ENCODE measurements at places on chromosomes 1 and 21.

DNA sequence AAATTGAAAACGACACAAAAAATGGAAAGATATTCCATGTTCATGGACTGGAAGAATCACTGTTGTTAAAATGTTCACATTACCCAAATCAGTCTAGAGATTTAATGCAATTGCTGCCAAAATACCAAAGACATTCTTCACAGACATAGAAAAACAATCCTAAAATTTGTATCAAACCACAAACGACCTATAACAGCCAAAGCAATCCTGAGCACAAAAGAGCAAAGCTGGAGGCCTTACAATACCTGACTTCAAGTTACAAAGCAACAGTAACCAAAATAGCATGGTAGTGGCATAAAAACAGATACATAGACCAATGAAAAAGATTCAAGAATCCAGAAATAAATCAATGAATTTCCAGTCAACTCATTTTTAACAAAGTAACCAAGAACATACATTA is 1077.3 kb downstream of the KCNT2 start:
- no peak for DNase-seq

GRCh38 chr1:31036749-31037500 is 28.6 kb downstream of the PUM1 start:
- no peak for DNase-seq

- no peak for DNase-seq
These were observed 74.3 kb upstream of the CD5L start for GRCh38 chr1:157915859-157916258.

GRCh38 chr1:100879422-100879821 is 15.2 kb downstream of the EXTL2 start:
- no peak for DNase-seq

DNA sequence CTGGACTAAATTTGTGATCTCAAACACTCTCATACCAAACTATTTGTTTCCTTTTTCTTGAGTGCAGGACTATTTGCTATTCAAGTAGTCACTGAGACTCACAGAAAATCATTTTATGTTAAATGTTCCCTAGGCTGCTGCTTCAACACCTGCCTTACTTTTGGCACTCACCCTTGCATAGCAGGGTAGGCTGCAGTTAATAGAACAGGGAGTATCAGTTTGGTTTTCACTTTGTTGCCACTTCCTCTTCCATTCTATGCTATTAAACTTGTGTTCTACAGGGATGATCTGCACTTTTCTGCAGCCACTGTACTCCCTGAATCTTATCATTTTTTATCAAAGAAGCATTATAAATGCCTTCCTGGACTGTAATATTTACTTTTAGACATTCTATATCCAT is 148.7 kb upstream of the PRMT6 start:
- DNase-seq: no peak

DNA sequence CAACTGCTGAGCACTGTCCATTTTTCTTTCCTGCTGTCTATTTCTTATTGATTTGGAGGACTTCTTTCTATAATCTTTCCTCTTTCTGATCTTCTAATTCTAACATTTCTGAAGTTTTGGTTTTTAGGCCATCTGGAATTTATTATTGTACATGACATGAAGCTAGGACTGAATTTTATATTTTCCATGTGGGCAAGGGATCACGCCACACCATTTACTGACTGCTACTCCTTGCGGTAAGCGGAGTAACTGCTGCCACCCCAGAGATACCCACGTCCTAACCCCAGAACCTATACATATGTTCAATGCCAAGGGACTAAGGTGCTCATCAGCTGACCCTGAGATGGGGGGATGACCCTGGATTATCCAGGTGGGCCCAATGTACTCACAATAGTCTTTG is 70.6 kb downstream of the NPHP4 start:
- no peak for DNase-seq

DNA sequence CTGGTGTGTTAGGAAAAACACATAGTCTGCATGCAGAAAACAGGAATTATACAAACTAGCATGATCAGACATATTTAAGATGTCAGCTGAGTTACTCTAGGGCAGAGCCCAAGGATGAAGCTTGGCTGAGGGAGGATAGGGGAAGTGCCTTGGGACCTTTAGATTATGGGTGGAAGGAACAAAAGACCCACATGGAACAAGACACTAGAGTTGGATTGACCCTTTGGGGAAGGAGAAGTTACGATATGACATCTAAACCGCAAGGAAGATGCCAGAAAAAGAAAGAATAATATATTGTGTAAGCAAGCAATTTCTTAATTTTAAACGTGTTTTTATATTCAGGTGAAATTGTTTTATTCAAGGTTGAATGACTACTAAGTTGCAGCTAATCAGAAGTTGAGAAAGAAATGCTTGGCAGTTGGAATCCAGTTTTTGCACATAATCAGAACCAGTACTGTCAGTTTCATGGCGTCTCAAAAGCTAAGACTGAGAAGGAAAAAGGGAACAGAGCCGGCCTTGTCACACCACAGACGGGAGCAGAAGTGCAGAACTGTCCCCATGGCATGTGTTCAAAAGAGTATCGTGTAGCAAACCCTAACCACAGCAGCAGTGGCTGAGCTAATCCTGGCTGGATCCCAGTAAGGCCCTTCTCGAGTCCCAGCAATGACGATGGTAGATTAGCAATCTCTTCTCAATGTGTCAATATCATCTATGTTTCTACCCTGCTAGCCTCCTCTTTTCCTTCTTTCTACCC is 31.2 kb upstream of the IFNAR2 start:
- no peak for DNase-seq

- DNase-seq: no peak
These were observed 25.8 kb downstream of the ABCA4 start for GRCh38 chr1:94095112-94095637.

DNA sequence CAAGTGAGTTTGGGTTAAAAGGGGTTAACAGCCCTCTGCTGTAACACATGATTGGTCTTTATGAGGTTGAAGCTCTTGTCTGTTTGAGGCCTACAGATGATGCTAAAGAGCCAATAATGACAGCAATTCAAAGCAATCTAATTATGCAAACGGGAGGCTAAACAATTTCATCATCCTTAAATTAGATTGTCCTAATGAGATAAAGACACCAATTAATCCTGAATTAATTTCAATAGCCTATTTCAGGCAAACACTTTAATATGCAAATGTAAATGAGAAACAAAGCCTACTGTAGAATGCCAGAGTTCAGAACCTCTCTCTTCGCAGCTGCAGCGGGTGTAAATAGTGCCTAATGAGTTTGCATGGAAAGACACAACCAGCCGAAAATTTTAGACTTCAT is 504.7 kb upstream of the PBX1 start:
- DNase-seq: no peak

DNA sequence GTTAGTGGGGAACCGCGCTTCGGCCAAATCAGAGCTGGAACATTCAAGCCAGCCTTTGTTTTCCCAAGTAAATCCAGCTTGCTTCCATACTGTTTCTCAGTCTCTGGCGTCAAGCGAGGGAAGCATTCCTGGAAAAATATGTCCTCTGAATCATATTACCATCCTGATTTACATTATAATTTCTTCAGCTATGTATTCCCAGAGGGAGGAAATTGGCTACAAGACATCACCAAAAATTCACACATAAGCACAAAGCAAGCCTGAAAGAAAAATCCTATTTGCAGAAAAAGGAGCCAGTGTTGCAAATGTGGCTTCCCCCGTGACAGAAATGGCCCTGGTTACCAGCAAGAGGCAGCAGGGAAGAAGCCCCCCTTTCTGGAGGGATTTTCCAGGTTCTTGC is 233.3 kb downstream of the KCNJ6 start:
- no peak for DNase-seq

DNA sequence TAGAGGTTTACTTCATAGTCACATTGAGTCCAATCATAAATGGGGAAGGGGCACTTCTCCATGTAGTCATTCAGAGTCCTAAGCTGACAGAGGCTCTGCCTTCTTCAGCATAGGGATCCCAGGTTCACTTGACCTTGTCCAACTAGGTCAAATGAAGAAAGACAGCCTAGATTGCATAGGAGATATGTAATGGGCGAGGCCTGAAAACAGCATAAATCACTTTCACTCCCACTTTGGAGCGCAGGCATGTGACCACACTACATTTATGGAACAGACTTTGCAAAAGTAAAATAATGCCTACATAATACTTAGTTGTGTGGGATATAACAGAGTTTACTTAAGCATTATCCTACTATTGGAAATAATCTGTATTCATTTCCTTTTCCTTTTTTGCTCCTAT is 51.7 kb downstream of the HOOK1 start:
- no peak for DNase-seq

GRCh38 chr1:165117482-165117881 is 239.0 kb downstream of the LMX1A start:
- no peak for DNase-seq

- no peak for DNase-seq
These were observed 47.4 kb upstream of the WNT2B start for GRCh38 chr1:112461200-112461871.

- no peak for DNase-seq
These were observed 296.8 kb upstream of the ZP4 start for GRCh38 chr1:238187575-238187949.

DNA sequence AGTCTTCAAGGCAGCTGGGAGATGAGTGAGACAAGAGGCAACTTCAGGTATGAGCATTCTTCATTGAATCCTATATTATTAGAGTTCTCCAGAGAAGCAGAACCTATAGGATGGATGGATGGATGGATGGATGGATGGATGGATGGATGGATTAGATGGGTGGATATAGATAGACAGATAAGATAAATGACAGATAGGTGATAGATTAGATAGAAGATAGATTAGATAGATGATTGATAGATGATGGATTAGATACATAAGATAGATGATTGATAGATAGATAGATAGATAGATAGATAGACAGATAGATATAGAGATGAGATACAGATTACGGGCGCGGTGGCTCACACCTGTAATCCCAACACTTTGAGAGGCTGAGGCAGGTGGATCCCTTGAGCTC is 43.2 kb upstream of the SPOCD1 start:
- no peak for DNase-seq

DNA sequence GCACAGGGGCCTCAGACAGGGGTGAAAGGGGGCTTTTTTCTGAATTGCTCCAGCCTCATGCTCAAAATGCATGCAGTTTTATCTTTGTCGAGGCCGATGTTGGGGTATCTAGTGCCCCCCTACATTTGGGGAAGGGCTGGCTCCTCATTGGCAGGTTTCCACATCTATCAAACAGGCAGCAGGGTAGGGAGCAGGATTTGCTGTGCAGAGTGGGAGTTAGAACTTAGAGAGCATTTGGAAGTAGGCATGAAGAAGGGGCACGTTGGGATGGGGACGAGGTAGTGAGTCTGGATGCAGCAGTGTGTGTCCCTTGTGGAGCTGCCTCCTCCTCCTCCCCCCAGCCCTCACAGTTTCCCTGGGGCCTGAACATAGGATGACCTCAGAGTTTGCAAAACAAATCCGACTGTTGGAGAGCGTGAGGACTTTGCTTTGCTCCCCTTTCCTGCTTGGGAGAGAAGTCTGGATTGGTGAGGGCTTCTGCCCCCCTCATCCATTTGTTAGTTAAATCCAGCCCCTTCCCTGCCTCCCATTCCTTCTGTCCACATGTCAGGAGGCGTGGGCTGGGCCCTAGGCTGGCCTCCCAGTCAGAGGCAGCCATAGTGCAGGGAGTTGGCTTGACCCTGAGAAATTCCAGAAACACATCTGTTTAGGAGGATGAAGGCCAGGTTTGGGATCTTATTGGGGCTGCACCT is 36.9 kb upstream of the GPR37L1 start:
- DNase-seq: no peak

DNA sequence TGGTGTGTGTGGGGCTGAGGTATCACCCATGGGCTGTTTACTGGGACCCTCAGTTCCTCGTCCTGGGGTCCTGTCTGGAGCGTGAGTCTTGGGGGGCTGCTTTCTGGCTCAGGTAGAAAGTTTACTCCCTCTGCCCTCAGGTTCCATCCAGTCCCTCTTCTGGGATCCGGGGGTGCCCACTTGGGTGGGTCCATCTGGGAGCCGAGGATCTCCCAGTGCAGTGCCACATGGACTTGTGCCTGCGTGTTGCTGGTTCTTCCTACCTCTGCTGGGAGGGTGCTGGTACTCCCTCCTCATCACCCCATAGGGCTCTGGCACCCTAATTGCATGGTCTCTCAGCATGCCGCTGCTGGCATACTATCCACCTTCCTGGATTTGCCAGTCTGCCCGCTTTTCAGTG is 14.0 kb downstream of the SNAP47 start:
- no peak for DNase-seq

DNA sequence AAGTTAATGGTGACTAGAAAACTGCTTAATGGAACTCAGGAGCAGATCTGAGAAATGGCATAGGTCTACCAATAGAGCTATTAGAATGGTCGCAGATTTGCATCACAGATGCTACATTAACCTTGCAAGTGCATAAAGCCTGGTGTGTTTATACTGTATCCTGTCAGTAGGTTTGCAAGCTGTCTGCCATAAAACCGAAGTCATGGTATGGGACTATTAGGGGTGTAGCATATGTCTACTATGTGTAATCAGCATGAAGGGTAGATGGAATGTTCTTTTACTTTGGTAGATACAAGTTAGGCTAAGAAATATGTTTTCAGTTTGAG is 574.2 kb upstream of the ADGRL2 start:
- DNase-seq: no peak

DNA sequence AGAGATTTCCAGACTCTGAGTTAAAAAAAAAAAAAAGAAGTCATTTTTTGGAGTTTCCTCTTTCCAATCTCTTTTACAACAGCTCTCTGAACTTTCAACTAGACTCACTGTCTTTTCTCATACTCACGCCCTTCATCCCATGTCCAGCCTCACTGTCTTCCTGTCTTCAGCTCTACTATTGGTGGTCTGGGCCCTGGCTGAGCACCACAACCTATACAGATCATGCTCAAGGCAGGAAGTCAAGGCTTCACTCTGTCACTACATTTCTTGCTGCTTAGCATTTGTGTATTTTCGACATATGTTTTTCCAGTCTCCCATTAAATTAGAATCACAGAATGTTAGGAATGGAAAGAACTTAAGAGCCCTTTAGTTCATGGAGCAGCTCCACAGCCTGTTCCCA is 106.4 kb upstream of the PPP2R5A start:
- no peak for DNase-seq

GRCh38 chr1:192801451-192801850 is 7.4 kb upstream of the RGS2 start:
- no peak for DNase-seq

DNA sequence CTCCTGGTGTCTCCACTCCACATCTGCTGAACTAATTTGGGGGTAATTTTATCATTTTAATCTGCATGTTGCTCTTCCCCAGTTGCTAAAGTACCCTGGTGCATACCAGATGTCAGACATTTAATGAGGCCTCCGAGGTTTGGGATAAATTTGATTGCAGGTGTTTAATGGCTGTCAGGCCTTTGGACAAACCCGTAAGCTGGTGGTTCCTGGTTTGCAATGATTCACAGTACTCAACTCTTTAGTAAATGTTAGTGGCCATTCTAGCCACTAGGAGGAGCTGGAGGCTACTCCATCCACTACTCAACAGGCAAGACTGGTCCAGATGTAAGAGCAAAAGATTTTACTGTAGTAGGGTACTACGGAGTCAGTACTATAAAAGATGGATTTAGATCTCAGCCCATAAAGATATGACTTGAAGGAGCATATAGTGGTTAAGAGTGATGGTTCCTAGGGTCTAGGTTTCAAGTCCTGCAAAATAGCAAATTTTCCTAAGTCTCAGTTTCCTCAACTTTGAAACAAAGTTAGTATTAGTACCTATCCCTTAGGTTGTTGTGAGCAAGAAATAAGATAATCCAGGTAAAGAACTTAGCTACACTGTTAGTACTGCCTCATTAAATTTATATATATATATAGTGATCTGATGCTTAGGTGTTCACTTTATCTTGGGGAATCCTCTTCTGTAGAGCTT is 132.8 kb downstream of the SNX7 start:
- peak; percentile 76 for DNase-seq

- no peak for DNase-seq
These were observed 228.7 kb upstream of the CAMK1G start for GRCh38 chr1:209354840-209355165.

Measured in CD4-positive, alpha-beta T cell treated with Interleukin-6 at 100 ng/mL for 8 hours (primary cell).